ENCODE measurements at places on chromosomes 16 and 17.

GRCh38 chr17:52209507-52209906 lies 51.0 kb upstream of the CA10 start:
- no peak for DNase-seq

DNA sequence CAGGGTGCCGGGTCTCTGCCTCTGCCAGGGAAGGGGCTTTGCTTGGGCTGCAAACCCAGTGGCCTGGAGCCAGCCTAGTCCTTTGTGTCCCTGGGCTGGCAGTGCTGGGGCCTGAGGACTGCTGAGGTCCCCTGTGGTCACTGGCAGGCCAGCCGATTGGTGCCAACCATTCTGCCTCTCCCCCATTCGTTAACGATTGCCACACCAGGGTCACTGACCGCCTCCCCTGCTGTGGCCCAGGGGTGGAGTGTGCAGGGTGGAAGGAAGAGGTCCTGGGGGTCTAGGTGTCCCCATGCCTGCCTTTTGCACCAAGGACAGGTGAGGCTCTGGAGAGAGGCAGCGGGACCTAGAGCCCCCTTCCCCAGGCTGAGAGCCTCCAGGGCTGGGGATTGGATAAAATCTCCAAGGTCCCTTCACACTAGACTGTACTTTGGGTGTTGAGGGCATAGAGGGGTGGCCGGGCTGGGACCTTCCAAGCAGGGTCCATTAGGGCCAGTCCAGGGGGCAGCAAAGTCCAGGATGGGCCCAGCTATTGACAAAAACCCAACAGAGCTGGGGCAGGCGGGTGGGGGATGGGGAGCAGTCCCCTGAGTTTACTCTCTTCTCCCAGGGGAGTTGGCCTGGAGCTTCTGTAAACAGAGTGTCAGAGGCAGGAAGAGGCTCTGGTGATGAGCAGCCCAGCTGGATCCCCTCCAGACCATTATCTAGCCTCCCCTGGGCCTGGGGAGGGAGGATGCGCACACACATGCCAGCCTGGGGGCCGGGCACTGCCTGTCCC lies 1.1 kb downstream of the VASN start:
- no peak for DNase-seq

GRCh38 chr16:70508752-70509151 lies 14.6 kb downstream of the COG4 start:
- no peak for DNase-seq

GRCh38 chr17:5511401-5512225 lies 25.2 kb downstream of the MIS12 start:
- no peak for DNase-seq

GRCh38 chr17:82835122-82835521 lies 4.7 kb downstream of the ZNF750 start:
- DNase-seq, result no peak

DNA sequence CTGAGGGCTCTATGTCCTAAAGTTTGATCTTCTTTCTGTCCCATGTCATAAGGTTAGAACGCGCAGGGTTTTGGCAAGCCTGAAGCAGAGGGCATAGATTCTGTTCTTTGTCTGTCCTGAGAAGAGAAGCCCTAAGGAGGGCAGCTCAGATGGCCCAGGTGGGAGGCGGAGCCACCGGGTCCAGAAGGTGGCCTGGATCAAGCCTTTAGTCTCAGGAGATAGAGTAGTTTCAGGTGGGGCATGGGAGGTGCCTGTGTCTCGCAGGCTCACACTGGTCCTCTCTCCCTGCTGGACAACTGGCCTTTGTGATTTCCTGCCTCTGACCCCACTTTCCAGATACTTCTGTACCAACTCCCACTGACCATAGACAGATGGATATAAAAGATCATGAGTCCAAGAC lies 44.2 kb upstream of the DNAJA2 start:
- DNase-seq, result no peak

GRCh38 chr17:71286625-71287024 lies 834.2 kb upstream of the SOX9 start:
- no peak for DNase-seq

Measured in substantia nigra (tissue), 51 donors.